ENCODE measurements at places on chromosomes 7 and 10.

GRCh38 chr10:71927776-71928592, 36.2 kb upstream of the CHST3 start:
- no peak for DNase-seq

DNA sequence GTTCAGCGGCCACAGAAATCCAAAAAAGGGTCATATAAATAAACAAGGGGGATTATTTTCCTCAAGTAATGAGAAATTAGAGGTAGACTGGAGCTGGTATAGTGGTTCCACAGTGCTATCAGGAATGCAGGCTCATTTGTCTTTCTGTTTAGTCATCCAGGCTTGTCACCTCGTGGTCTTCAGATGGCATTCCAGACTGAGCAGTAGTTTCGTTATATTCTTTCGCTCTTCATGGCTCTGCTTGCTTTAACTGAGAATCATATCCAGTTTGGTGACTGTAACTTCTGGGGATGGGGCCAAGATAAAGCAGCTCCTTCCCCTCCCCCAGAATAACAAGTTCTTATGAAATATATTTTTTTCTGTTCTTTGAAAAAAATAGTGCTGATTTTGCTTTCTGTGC, 9.5 kb downstream of the ANKIB1 start:
- DNase-seq, result no peak

- DNase-seq, result no peak
These were observed 953.1 kb upstream of the ZNF722 start for GRCh38 chr7:63045575-63045974.

GRCh38 chr10:114704679-114705078, 46.6 kb upstream of the ABLIM1 start:
- no peak for DNase-seq

DNA sequence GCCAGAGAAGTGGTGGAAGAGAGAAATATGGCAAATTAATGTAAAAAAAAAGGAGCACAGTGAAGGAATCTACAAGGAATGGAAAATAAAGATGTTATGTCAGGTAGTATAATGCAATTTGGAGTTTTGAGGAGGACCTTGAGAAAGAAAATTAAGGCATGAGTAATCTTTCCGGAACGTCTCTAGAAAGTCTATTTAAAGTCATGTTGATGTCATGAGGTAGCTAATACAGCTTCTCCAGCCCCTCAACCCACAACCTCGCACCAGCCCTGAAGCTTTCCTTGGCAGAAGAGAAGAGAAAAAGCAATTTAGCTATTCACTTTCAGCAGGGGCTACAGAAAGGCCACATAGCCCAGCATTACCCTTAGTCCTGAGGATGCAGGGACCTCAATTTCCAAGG, 22.5 kb downstream of the TRDMT1 start:
- DNase-seq, result no peak

DNA sequence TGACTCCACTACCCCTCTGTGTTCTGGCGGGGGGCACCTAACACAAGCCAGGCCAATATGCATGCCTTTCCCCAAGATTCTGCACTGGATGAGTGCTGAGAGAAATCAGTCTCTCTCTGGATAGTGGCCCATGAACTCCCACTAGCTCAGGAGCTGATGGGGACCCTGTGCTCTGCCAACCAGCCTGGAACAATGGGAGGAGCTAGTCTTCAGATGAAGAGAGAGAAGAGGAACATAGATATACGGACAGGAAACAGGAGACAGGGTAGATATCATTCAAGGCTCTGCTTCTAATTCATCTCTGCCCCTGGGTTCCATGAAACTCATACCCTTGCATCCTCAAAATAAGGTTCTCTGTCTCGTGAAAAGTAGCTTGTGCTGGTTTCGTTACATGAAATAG, 27.9 kb upstream of the PLXNA4 start:
- DNase-seq, result no peak
